Dorsolateral prefrontal cortex (tissue), 122 donors: ENCODE measurements at places on chromosomes 2 and 18.

- no peak for DNase-seq
Observed at GRCh38 chr18:50722311-50722710, 97.5 kb downstream of the MRO start.

DNA sequence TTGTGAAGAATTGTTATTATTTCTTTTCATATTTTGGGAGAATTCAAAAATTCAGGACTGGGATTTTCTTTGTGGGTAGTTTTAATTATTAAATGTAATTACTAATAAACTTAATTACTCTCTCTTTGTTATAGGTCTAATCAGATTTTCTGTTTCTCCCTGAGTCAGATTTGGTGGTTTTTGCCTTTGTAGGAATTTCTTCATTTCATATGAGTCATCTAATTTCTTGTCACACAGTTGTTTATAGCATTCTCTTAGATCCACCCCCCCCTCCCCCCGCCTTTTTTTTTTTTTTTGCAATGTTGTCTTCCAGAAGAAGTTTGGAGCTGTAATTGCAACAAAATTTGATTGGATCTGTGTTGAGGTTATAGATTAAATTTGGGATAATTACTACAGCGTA is 26.0 kb upstream of the GALR1 start:
- DNase-seq, result no peak

GRCh38 chr2:85908506-85908905 is 19.7 kb upstream of the ST3GAL5 start:
- DNase-seq, result no peak

DNA sequence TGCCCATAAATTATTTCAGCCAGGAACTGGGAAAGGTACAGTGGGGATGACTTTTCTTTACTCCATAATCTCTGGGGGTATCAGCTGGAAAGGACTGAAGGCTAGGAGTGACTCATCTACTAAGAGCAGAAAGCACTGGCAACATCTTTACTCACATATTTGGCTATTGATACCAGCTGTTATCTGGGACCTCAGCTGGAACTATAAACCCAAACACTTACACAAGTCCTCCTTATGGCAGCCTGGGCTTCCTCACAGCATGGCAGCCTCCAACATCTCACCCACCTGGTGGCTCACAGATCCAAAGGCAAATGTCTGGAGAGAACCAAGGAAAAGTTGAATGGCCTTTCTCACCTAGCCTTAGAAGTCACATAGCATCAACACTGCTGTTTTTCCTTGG is 379.0 kb upstream of the RND3 start:
- DNase-seq, result no peak

GRCh38 chr2:106521016-106521415 is 33.9 kb downstream of the CD8B2 start:
- no peak for DNase-seq

DNA sequence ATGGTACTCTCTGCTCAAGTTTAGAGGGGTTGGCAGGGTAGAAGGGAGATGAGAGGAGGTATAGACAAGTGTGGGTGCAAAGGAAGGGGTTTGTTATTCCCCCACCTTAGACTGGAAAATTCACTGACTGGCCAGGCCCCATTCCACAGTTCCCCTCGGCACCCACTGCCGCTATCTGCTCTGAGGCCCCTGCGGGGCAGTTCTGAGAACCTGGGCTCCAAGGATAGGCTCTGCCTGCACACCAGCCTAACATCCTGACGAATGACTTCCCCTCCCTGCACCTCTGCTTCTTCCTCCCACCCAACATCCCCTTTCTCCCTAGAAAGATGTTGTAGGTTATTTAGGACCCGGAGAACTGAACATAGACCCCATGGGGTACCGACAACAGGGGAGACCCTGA is 303.9 kb upstream of the HDAC4 start:
- no peak for DNase-seq
